Cardiac muscle cell (in vitro differentiated cells and primary cell): ENCODE measurements at places on chromosomes 2 and 18.

DNA sequence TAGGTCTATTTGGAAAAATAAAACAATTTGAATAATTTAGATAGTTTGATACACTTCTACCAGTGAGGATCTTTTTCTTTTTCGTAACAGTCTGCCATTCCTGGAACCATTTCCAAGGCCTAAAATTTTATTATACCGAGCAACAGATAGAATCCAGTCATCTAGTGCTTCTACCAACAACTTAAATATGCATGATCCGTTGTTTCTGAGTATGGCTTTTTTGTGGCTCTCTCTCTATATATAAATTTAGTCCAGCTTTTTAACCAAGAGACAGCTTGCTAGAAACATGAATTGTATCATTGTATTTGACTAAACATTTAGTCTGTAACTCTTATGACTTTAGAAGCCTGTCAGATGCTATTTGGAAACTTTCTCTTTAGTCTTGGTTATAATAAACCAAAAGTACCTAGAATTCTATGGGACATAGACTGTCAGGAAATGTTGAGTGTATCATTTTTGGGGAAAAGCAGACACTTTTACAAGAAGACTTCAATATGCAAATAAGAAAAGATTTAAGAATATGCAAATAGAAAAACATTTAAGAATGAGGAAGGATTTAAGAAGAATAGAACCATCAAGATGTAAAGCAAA, 161.4 kb downstream of the ZEB2 start:
- no peak for DNase-seq

DNA sequence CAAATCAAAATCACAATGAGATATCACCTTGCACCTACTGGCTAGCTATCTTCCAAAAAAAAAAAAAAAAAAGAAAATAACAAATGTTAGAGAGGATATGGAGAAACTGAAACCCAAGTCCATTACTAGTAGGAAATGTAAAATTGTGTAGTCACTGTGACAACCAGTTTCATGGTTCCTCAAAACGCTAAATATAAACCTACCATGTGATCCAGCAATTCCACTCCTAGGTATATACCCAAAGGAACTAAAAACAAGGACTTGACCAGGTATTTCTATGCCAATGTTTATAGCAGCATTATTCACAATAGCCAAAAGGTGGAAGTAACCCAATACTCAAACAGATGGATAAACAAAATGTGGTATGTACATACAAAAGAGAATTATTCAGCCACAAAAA, 11.7 kb upstream of the SCRN3 start:
- no peak for DNase-seq

DNA sequence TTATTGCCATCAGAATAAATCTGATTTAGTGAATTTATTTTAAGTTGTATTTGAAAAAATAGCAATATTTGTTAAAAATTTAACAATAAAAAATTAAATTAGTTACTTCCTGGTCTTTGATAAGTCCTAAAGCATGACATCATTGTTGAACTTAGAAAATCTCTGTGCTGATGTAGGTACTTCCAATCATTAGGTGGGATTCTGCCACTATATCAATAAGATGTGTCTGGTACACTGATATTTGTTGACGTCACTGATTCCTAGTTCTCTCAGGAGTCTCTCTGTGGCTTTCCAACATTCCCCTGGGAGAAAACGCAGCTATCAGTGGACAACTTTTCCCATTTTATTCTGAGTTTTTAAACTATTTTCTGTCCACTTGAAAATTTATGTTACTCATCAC, 143.5 kb downstream of the GALNT13 start:
- DNase-seq, result no peak

- no peak for DNase-seq
These were observed 88.4 kb upstream of the ARL5A start for GRCh38 chr2:151916632-151917031.

- DNase-seq, result no peak
These were observed 748.1 kb upstream of the LRATD1 start for GRCh38 chr2:13884291-13884976.

DNA sequence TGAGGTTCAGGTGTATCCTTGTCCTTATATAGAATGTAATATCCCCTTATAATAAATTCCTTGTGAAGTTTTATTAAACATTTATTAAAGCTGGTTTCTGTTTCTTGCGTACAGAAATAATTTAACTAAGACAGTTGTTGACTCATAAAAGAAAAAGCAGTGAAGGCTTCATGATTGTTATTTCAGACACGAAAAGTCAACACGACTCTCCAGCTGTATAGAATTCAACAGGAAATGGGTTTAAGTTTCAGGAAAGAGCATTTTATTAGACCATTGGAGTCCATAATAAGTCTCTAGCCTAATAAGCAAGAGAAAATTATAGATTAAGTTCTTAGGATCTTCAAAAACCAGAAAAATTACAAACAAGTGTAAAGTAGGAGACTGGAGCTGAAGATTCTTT, 62.2 kb downstream of the KCNE4 start:
- no peak for DNase-seq

- peak; percentile 5 for DNase-seq
These were observed 84.0 kb downstream of the MSH2 start for GRCh38 chr2:47486841-47487497.
